ENCODE measurements at places on chromosomes 2 and 18.

DNA sequence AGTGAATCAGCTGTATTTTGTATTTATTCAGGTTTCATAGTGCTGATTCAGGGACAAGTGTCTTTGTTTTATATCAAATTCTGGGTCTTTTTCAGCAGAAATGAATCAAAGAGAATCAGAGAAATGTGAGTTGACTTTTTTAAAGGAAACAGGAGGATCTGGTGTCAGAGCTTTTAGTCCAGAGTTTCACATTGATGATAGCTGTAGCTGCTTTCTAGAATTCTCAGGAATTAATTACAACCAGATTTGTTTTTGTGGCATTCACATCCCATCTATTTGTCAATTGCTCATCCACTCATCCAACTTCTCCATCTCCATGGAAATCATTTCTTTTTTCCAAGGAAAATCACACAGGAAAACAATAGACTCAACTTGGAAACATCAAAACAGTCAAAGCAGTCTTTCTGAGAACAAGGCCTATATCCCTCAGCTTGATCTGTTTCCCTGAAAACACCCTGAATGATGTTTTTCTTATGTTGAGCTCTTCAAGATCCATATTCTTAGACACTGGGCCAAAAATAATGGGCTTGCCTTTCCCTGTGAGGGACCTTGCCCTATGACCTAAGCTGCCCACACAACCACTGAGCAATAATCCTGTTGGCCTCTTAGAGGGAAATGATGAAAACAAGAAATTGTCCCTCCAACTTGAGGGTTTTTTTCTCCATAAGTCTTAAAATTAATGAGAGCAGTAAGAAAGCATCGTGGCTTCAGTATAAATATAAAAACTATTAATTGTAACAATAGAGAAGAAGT lies 249.5 kb upstream of the FN1 start:
- no peak for DNase-seq

GRCh38 chr2:240895656-240896388 lies at the start of gene MAB21L4:
MAB21L4 (minus strand) TSS chr2:240896156; CDS start chr2:240895997, 159 bp downstream.
- peak; percentile 71 for DNase-seq

- DNase-seq = no peak
Observed at GRCh38 chr2:113157897-113158753, 15.6 kb upstream of the PSD4 start.

- no peak for DNase-seq
Observed at GRCh38 chr18:46167971-46168370, 63.8 kb downstream of the HAUS1 start.

DNA sequence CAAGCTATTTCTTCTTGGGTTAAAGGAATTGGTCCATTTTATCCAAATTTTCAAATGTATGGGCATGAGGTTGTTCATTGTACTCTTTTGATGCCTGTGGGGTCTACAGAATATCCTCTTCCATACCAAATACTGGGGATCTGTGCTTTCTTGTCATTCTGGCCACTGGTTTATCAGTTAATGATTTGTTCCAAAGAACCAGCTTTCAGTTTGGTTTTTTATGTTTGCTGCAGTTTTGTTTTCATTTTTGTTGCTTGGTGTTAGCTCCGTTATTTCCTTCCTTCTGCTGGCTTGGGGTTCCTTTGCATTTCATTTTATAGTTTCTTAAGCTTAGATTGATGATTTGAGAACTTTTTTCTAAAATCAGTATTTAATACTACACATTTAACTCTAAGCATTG lies 45.5 kb downstream of the SLC66A2 start:
- DNase-seq = no peak

- no peak for DNase-seq
Observed at GRCh38 chr2:82795446-82795845, 1663.6 kb downstream of the SUCLG1 start.

DNA sequence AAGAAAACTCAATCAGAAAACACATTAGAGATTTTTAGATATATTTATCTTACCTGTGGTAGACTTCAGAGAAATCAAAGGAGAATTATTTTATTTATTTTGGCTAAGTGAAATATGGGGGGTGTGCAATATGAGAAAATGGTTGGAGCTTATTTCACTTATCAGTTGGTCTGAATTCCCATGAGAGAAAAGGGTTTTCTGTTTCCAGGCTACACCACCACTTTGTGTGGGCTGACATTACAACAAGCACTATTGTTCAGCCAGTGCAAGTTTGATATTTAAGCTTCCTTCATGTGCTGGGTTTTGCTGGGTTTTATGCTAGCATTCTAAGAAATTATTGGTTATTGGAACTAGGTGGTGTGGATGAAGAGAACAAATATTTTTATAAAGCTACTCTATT lies 33.5 kb downstream of the RMND5A start:
- no peak for DNase-seq

GRCh38 chr2:27071990-27072830 lies 756 bp upstream of the OST4 start:
- peak; percentile 84 for DNase-seq

- no peak for DNase-seq
Observed at GRCh38 chr18:48640566-48641270, 101.9 kb downstream of the CTIF start.

DNA sequence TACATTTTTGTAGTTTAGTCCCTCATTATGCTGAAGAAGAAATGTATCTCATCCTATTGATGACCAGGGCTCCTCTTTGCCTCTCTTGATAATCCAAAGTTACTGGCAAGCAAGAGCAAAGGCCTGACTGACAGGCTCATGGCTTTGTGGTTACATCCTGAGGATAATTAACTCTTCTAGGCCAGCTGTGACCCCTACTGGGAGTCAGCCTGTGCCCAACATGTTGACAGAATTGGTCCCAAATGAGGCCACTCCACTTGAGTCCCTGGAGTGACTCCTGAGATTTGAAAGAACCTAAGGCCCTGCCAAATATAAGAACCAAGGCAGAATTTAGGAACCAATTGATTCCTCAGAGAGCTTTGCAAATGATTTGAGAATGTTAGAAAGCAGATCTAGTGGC lies 973.8 kb upstream of the CELF4 start:
- no peak for DNase-seq

DNA sequence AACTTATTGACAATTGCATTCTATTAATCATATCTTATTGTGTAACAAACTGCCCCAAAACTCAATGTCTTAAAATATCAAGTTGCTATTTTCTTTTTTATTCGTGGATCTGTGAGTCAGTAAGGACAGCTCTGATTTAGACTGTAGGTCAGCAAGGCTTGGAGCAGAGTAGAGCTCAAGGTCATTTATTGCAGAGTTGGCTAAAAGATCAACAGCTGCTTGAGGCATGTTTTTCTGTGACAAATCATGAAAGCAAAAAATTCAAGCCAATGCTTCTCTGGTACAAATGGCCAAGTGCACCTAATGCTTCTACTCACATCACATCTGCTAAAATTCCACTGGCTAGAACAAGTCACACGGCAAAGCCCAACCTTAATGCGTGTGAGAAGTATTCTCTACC lies 497.7 kb upstream of the LRATD1 start:
- DNase-seq = no peak

GRCh38 chr2:191657977-191658376 lies 20.0 kb upstream of the NABP1 start:
- no peak for DNase-seq

GRCh38 chr2:219689676-219690628 lies 62.5 kb downstream of the SLC4A3 start:
- peak; percentile 71 for DNase-seq

All from hepatocyte (in vitro differentiated cells).